ENCODE measurements at places on chromosomes 2 and 18.

DNA sequence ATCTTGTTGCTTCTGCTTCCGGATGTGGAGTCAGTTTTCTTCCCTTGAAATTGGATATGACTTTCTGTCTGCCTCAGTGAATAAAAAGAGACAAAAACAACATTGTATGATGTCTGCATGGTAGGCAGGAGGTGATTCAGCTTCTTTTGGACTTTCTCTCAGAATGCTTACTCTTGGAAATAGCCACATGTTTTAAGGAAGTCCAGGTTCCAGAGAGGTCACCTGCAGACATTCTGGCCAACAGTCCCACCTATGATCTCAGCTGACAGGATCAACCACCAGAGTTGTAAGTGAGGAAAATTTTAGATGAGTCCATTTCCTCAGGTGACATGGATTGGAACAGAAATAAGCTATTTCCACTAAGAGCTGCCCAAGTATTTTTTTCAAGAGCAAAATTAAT lies 508.7 kb upstream of the FAM98A start:
- no peak for DNase-seq

DNA sequence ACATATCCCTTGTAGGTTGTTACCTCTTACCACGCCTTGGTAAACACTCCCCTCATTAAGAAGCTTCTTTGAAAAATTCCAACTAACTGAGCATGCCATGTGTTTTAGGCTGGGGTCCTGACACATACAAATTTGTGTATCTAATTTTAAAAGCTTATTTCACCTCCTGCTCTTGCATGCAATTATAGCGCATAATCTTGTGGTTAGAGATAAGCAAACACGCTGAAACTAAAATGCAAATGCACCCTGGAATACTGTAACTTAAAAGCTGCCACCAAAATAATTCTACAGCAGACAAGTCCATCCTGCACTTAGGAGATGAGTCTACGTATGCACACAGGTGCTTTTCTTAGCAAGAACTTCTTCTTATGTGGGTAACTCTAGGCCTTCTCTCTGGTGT lies 990.2 kb downstream of the TSN start:
- no peak for DNase-seq

GRCh38 chr2:220891405-220891804 lies 680.7 kb downstream of the EPHA4 start:
- no peak for DNase-seq

GRCh38 chr2:225042800-225043167 lies 516 bp upstream of the DOCK10 start:
- DNase-seq, result no peak

DNA sequence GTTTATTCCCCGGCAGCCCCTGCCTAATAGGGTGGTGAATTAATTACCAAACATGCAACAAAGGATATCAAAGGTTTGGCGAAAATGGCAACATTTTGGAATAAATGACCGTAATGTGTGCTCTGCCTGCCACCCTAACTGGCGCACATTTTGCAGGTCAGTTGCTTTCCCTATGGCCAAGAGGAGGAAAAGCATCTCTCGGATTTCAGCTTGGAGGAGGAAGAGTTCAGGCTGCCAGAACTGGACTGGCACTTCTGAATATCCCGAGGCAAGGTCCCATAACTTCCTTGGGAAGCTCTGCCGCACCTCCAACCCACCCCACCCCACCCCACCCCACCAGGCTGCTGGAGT lies 37.1 kb downstream of the SLC25A52 start:
- no peak for DNase-seq

DNA sequence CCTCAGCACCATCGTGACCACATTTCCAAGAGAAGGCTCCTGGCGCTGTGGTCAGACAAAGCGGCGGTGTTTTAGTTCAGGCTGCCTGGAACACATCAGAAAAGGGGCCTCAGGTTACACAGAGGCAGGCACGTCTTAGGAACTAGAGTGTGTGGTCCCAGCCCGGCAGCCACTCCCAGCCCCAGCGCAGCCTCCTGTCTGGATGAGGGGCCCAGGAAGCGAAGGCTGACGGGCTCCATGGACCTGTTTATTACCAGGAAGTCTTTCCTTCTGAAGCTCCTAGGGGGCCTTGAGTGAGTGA lies 10.0 kb upstream of the GPR55 start:
- DNase-seq, result no peak

- DNase-seq, result no peak
Measured at GRCh38 chr2:229868794-229869193, 53.0 kb downstream of the TRIP12 start.

GRCh38 chr2:1544478-1545069 lies 131.3 kb downstream of the TPO start:
- DNase-seq, result no peak

DNA sequence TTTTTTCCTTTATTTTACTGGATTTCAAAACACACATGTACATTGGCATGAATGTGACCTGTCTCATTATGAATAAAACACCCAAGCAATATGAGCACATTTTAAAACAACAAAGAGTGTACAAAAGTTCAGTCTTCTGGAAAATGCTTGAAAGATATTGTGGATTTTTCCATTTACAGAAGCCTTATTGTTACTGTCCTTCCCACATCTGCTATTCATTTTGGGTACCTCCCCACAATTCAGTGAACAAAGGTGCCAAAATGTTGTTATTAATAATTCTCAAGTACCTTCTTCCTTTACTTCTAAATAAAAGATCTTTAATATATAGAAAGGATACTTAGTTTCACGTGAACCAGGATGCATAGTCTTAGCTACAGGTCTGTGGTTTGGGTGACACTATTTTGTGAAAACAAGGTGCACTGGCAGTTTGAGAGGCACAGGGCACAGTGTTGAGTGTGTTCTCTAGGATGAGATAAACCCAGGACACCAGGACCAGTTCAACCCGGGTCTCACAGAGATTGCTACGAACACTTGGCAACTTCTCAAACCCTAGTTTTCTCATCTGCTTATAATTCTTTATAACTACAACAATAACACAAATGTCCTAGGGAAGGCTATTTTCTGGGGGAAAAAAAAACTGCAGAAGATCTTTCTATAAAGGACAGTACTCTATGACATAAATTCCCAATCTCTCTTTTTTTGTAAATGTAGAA lies 84.5 kb upstream of the GALNT5 start:
- no peak for DNase-seq

DNA sequence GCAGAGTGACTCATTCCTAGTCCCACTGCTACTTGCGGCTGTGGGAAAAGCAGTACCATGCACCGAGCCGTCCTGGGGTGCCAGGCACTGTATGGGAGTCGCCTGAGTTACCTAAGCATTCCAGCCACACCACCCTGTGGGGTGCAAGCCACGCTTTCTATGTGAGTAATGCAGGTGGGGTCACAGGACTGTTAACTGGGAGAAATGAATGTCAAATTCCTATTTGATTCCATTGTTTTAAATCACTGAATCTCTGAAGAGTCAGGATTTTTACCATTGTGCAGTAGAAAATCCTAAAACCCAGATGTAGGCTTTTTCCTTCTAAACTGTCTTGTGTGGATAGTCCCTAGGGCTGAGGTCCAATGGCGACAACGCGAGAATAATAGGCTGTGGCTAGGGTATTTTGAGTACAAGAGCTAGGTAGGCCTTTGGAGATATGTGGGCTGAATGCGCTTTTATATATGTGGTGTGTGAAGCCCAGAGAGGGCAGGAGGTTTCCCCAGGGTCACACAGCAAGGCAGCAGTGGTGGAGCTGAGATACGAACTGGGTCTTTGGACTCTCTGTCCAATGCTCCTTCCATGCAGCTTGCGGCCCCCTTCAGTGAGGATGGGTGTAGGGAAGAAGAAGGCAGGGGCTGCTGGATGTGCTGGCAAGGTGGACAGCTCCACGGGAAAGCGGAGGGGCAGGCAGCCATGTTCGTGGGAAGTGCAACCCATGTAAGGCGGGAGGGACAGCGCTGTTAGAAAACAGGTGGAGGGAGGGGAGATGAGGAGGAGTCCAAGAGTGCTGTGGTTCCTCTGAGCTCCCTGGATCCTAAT lies 83.2 kb downstream of the DDX1 start:
- no peak for DNase-seq

DNA sequence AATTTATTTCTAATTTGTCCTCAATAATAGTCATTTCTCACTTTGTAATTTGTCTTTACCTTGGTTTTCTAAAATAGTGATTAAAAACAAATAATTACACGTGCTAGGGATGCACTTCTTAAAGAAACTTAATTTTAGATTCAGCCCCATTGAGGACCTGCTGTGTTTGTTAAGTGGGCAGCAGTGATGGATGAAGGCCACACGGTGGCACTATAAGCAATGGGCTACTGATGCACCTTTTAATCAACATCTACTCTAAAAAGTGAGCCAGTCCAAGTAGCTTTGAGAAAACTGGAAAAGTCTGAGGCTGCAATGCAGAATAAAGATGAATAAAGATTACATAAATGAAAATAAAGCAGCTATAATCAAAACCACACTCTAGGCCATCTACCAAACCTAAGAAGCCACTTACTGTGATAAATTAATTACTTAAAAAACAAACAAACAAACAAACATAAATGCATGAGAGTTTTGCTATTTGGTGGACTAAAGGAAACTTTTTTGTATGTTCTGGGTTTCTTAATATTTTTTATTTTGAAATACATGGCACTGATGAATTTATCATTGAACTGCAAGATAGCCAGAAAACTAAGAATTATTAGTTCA lies 89.3 kb downstream of the PDE11A start:
- no peak for DNase-seq

GRCh38 chr2:138712212-138712979 lies 67.8 kb downstream of the NXPH2 start:
- no peak for DNase-seq

- DNase-seq, result no peak
Measured at GRCh38 chr2:213181712-213182111, 30.3 kb upstream of the IKZF2 start.

GRCh38 chr18:5059696-5060032 lies 137.4 kb downstream of the AKAIN1 start:
- DNase-seq, result no peak

GRCh38 chr2:240237609-240238174 lies 97.2 kb upstream of the OTOS start:
- no peak for DNase-seq

DNA sequence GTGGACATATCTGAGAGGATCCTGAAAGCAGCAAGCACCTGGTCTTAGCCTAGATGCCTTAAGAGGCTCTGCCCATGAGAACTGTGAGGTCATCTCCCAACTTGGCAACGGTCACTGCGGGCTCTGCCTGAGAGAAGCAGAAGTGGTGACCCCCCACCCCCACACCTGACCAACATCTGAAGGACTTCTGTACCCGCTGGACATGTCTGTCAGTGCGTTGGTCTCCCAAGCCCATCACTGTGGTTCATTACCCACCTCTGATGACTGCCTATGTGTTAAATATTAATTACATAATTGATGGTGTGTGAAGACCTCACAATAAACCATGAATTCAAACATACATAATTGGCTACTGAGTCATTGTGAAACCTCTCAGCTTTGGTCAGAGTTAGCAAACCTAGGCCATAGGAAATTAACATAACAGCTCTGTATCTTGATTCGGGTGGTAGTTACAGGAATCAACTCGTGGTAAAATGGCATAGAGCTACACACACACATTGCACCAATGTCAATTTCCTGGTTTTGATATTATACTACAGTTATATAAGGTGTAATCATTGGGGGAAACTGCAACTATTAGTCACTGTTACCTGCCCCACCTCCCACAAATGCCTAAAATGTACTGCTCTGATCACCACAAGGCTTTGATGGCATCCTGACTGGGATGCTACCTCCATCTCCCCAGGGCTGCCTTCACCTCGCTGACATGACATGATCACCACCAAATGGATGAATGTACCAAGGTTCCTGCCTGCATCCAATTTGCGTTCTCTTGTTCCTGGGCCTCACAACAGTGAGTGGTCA lies 4.3 kb upstream of the GALNT1 start:
- DNase-seq, result no peak

DNA sequence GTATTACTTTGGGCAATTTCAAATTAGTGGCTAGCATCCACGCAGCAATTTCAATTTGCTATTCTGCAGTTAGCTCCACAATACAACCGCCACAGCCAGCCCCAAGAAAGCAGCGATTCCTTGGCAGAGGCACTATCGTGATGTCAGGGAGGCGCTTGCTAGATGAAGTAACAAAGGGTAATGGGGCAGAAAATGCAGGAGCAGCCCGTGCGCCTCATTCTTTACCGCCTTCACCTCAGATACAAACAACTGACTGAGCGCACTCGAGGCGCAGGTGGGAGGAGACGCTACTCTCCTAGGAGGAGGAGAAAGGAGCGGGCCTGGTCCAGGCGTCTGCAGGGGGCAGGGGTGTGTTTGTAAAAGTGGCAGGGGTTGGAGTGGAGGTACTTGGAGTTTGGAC lies 76.9 kb upstream of the ASB18 start:
- no peak for DNase-seq

DNA sequence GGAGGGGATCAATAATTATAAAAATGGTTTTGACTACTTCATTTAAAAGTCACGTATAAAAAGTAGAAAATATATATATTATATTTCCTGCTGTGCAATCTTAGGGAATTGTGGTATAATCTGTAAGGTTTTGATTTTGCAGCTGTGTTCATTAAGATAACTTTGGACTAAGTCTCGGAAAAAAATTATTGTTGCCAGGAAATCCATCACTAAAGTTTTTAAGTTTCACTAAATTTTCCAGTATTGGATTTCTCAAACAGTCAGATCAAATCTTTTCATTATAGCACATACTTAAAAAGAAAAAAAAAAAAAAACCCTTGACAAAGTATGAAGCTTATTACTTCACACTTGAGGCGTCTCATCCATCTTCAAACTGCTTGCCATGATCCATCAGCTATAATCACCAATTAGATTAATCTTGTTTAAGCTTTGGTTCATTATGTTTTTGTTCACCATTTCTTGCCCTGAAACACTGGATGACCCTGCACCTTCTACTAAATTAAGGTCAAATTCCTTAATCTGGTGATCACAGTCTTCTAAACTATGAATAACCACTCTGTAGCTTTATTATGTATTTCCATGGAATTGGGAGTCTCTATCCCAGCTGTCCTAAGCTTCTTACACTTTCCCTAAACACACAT lies 326.6 kb upstream of the COL3A1 start:
- DNase-seq, result no peak

- DNase-seq, result no peak
Measured at GRCh38 chr18:74380916-74381315, 65.3 kb downstream of the C18orf63 start.

- DNase-seq, result no peak
Measured at GRCh38 chr2:79796641-79797040, 283.8 kb downstream of the CTNNA2 start.

GRCh38 chr2:16123856-16124780 lies 183.8 kb downstream of the MYCN start:
- no peak for DNase-seq

DNA sequence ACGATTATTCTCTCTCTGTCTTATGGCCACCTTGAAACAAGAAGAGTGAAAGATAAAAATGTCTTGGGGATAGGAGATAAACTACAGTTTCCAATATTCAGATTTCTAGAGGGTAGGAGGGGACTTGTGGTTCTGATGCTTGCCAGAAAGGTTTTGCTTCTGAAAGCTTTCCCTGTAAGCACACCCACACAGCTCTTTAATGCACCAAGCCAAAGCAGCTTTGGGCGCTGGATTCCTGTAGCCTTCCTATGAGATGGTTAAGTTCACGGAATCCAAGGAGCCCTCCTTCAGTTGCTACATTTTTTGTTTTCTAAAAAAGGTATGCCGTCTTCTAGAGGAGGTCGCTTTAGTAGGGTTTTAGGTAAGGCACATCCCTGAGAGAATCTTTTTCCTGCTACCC lies 4.9 kb downstream of the LRRTM1 start:
- no peak for DNase-seq

All from stimulated activated CD8-positive, alpha-beta memory T cell treated with anti-CD3 and anti-CD28 coated beads, Interleukin-7, amount 100 ng/mL, for 48 hours (primary cell).